Activated CD8-positive, alpha-beta memory T cell treated with anti-CD3 and anti-CD28 coated beads for 1 hour (primary cell): ENCODE measurements at places on chromosomes 5 and 9.

DNA sequence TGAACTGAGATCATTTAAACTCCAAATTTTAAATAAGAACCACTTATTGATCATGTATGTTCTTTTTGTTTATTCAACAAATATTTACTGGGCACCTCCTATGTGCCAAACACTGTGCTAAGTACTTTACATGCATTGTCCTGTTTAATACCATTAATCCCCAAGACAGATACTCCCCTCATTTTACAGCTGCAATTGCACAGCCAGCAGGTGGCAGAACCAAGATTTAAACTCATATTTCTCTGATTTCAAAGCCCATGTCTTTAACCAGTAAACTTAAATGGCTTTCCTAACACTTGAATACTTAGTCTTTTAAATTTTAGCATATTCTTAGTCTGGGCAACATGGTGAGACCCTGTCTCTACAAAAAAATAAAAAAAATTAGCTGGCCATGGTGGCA, 43.4 kb upstream of the KIAA1958 start:
- DNase-seq = peak; percentile 2

- no peak for DNase-seq
Observed at GRCh38 chr9:108996643-108997042, 16.7 kb downstream of the CTNNAL1 start.

GRCh38 chr9:81832571-81833285, 95.5 kb upstream of the SPATA31D4 start:
- DNase-seq = no peak

- no peak for DNase-seq
Observed at GRCh38 chr5:96017951-96018350, 56.3 kb upstream of the ELL2 start.

GRCh38 chr9:75907329-75907728, 16.9 kb downstream of the PCSK5 start:
- no peak for DNase-seq

DNA sequence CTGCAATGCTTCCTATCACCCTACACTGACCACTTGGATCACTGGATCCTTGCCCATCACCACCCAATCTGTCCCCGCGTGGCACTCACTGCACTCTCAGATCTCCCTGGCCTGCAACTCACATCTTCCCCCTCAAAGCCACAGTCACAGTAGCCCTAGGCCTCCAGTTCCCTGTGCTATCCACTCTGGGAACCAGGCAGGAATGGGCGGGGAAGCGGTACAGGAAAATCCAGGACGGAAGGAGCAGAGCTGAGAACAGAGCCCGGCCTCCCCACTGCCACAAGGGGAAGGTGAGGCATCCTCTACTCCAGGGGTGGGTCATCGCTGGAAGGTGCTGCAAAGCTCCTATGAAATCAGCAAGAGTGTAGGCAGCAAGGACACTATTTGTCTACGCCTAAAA, 102.6 kb downstream of the ESM1 start:
- DNase-seq = no peak

DNA sequence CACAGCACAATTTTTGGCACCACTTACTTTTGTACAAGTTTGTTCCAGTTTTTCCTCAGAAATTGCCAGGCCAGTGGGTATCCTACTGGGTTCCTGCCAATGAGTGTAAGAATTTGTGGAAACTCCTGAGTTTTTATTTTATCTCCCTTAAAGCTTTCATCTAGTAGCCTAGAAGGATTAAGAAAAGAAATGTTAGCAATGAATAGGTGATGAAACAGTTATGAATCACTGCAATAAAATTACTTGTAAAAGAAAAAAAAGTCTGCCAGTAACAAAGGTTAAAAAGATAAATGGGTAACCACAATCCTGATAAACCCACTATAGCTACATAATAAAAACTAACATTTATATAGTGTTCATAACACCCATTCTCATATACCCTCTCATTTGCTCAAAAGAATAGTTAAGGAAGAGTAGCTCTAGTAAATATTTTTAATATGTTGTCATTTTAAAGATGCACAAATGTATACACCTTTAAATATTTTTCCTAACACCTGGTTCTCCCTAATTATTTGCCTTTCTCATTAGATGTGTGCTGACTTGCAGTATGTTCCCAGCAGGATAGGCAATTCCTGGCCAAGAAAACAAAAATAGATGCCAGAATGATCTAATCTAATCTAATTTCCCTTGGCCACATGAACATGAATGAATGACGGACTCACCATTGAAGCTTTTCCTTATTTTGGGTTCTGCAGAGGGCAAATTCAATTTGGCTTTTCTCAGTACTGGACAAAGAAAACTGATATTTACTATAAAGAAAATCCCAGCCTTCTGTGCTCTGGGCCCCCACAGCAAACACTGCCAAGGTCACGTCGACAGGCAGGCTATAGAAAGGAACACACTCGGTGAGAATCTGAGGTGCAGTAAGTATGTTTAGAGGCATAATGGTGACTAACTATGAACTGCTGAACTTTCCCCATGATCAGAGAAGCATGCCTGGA, 26.4 kb downstream of the ERAP1 start:
- DNase-seq = no peak
